Activated CD8-positive, alpha-beta memory T cell treated with anti-CD3 and anti-CD28 coated beads for 1 hour (primary cell): ENCODE measurements at places on chromosomes 7 and 10.

DNA sequence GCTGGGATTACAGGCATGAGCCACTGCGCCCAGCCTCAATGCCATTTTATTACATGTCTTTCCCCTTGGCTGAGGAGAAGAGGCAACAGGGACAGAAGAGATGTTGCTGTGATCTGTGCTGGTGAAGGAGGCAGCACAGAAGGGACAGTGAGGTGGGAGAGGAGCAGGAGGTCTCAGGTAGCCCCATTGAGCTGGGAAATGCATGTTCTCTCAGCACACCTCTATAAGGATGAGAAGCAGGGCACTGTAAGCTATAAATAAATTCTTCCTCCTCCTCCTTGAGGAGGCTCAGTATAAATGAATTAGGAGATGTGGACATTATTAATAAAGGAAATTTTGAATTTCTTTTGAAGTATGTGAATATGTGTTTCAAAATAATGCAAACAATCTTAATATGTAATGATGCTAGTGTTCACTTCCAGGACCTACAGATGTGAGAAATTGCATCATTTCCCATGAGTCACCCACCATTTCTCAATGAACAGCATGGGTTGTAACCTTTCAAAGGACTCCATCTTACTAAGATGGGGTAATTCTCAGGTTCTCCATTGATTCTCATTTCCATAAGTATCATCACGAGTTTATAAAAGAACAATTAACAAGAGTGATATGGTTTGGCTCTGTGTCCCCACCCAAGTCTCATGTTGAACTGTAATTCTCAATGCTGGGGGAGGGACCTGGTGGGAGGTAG, 88.9 kb upstream of the ODAD2 start:
- DNase-seq, result no peak

DNA sequence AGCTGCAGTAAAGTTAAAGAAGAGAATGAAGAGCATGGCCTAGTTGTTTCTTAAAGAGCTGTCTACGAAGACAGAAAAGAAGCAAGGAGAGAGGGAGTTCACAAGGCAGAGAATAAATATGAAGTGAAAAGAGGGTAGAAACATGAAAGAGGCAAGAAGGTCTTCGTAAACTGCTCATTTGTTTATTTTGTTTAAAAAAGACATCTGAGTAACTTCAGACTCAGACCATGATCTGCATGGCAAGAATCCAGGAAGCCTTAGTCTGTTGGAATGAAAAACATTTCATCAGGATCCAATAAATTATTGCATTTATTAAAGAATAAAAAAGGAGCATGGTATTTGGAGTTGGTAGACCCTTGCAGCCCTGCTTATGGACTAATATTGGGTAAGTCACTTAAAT, 151.1 kb downstream of the SEM1 start:
- DNase-seq, result no peak

GRCh38 chr10:43045631-43046287, 31.1 kb upstream of the RET start:
- DNase-seq, result no peak

DNA sequence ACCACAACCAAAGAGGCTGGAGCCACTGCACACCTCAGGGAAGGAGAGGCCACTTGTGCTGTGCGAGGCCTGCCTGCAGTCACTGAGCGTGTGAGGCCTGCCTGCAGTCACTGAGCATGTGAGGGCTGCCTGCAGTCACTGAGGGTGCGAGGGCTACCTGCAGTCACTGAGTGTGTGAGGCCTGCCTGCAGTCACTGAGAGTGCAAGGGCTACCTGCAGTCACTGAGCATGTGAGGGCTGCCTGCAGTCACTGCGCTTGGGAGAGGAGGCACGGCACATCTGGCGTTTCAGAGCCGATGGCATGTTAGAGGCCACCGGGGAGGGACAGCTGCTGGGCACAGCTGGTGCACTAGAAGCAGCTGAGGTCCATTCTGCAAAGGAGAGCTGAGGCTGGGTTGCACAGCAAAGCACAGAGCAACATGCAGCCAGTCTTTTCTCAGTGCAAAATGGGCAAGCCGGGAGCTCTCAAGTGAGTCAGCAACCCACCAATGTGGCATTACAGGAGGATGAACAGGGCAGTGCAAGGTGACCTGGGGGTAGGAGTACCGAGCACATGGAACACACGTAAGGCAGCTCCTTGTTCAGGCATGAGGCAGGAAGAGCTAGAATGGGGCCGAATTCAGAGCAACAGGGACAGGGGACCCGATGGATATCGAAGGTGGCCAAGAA, 540.1 kb downstream of the PTPRN2 start:
- no peak for DNase-seq

GRCh38 chr7:5661942-5662341, 119.5 kb downstream of the RNF216 start:
- DNase-seq, result no peak

DNA sequence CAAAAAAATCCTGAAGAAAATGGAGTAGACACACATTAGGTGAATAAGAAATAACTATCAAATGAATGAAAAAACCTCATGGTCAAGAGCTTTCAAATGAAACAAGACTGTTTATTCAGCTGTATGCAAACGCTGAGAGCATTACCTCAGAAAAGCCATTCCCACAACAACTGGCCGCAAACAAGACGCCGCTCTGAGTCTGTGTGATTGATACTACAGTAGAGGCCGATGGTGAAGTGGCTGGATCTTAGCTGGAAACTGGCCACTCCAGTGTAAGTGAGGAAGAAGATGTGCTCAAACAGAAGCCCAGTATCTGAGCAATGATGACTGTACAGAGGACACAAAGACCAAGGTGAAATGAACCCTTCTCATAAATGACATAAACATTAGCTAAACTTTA, 252.4 kb upstream of the GHITM start:
- DNase-seq, result no peak

GRCh38 chr10:15420858-15421257, 49.8 kb upstream of the FAM171A1 start:
- DNase-seq, result no peak

- no peak for DNase-seq
Observed at GRCh38 chr10:31885971-31886370, 42.7 kb downstream of the ARHGAP12 start.

DNA sequence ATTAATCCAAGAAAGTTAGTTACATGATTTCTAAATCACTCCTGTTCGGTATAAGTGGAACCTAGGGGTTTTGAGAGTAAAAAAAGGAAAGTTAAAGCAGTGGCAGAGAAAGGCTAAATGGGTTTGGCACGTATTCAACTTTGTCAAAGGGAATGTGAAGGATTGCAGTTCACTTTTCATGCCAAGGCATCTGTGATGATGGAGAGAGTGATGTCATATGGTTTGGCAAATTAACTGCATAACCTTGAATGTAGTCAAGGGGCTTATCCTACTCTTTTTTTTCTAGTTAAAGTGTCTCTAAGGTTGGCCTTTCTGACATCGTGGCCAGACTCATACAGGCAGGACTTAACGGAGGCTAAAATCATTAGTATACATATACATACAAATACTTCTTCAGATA, 277.8 kb downstream of the EXOC4 start:
- no peak for DNase-seq

DNA sequence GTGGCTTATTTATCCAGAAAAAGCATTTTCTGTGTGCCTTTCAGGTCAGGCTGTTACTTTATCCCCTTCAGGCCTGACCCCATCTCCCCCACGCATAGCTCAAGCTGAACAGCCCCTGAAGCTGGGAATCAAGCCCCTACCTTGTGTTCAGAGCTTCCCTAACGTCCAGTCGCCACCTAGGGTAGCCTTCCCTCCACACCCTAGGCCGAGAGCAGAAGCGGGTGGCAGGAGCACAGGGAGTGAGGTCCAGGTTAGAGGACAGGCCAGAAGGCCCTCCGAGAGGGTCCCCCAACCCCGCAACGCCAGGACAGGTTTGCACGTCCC, 479 bp upstream of the SEMA4G start:
- DNase-seq, result no peak

DNA sequence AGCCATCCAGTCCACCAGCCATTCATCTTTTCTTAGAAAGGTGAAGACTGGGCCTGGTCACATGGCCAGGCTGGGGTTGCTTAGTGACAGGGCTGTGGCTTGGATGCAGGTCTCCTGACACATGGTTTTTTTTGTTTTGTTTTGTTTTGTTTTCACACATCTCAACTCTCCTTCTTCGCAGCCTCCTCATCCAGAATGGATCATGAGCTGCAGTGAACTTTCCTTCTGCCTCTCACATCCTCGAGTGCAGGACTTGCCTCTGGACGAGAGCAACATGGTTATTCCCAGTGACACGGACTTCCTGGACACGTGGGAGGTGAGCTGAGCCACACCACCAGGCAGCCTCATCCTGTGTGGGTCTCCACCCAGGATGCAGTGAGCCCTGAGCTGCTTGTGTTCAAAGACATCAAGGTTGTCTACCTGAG, 9.5 kb downstream of the AKR1E2 start:
- DNase-seq, result no peak

- DNase-seq, result no peak
Observed at GRCh38 chr7:111409714-111410422, 152.4 kb downstream of the IMMP2L start.

DNA sequence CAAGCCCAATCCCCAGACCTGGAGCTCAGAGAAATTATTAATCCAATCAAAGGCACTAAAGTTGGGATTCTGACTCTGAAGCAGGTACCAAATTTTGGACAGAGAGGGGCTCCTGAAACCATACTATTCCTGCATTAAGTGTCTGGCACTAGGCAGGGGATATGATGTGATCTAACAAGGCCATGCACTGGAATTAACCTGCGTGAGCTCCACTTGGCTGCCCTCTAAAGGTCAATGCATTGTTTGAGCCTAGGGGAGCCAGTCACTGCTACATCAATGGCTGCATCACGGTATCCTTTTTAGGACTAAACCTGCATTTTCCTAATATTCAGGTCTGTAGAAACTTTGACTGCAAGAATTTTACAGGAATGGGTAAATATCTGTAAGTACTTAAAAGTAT, 42.1 kb downstream of the ST8SIA6 start:
- DNase-seq, result no peak

- DNase-seq, result no peak
Observed at GRCh38 chr7:135994466-135995205, 17.5 kb upstream of the MTPN start.

- DNase-seq, result no peak
Observed at GRCh38 chr10:119377958-119378736, 164.4 kb downstream of the RGS10 start.

DNA sequence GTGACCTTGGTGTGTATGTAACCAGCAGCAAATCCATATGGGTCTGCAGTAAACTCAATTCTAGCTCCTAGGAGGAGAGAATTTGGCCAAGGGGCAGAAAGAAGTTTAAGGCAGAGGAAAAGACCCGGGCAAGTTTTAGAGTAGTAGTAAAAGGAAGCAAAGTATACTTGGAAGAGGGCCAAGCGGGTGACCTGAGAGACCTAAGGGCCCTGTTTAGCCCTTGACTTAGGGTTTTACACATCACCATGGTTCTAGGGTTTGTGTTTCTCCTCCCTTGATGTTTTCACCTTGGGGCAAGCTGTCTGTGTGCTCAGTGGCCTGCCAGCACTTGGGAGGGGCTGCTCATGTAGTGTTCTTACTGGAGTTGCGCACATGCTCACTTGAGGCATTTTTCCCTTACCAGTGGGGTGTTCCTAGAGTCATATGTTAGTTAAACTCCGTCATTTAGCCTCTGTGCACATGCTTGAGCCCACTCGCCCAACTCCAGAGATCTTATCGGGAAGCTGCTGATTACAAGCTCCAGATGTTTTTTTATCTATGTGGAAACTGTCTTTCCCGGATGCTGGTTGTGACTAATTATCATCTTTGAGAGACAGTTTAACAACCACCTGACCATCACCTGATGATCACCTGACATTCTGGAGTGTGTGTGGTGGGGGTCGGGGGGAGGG, 137.6 kb upstream of the PRSS1 start:
- no peak for DNase-seq
